ENCODE measurements at places on chromosomes 1 and 21.

DNA sequence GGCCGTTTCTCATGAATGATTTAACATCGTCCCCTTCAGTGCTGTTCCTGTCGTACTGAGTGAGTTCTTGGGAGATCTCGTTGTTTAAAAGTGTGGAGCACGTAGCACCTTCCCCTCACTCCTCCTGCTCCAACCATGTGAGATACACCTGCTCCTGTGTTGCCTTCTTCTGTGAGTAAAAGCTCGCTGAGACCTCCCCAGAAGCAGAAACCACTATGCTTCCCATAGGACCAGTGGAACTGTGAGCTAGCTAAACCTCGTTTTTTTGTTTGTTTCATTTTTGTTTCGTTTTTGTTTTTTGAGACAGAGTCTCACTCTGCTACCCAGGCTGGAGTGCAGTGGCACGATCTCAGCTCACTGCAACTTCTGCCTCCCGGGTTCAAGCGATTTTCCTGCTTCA is 198.6 kb downstream of the NCAM2 start:
- no peak for DNase-seq

DNA sequence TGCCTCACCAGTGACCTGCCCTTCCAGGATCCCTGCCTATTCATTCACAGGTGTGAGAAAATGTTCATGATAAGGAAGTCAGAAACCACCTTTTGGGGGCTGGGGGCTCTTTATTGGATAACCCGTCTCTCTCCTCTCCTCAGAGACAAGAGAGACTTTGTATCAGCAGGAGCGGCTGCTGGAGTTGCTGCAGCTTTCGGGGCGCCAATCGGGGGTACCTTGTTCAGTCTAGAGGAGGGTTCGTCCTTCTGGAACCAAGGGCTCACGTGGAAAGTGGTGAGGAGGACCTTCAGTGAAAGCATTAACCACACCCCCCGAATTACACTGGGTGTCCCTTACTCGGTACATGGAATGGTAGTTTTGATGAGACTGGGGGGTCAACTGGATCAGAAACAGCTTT is 20.6 kb downstream of the NPPA start:
- DNase-seq = no peak

- DNase-seq = peak; percentile 16
These were observed 189.7 kb downstream of the FGGY start for GRCh38 chr1:59486615-59487014.

DNA sequence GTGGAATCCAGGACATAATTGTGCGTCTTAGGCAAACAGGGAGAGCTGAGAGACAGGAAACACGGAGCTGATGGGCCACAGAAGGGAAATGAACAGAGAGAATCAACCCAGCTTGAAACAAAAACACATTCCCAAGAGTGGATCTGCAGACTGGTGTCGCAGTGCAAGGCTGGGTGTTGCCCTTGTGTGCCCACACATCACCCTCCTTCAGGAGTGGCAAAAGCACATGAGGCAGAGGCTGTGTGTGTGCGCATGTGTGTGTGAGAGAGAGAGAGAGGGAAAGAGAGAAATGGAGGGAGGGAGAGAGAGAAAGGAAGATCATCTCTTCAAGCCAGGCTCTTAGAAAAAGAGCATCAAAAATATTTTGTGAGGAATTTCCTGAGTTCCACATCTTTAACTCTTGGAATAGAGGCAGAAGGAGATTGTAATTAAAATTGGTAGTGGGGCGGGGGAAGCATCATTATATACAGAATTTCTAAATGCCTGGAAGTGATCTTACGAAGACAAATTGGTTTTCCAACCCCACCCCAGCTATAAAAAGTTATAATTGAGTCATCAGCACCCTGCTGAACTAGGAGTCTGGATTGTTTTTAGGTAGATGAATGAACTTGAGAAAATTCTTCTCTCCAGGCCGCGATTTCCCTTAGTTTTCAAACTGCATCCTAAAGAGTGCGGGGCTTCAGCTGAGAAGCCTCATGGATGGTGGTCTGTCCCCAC is 480.7 kb downstream of the NPHP4 start:
- DNase-seq = no peak

- no peak for DNase-seq
These were observed 307.4 kb upstream of the ADGRL2 start for GRCh38 chr1:81493102-81493869.

DNA sequence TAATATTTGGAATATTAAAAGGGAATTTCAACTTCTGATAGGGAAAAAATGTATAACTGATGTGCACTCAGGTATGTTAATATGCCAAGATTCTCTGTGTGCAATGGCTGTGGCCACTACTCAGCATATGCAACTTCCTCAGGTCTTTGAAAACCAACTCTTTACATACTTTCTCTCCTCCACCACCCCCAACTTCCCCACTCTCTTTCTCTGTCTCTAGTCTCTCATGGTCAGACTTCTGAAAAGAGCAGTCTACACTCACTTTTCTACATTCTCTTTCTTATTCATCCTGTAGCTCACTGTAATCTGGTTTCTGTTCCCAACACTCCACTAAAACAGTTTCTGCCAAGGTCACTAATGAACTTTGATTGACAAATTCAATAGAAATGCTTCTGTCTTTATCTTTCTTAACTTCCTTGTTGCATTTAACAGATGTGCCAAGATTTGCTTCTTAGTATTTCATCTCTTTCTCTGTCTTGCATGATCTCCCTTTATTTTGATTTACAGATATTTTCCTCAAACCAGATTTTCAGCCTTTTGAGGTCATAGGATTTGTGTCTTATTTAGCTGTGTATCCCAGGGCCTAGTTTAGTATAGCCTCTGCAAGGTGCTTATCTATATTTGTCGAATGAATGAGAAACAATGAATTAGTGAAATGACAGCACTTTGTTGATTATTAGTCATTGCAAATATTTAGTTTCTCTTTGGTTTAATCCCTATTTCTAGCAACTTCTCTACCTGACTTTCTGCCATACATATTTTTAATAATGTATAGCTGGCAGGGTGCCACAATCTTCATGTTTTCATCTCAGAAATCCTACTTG is 168.9 kb downstream of the LMO4 start:
- no peak for DNase-seq

GRCh38 chr1:232132572-232132971 is 497.4 kb downstream of the SIPA1L2 start:
- no peak for DNase-seq

DNA sequence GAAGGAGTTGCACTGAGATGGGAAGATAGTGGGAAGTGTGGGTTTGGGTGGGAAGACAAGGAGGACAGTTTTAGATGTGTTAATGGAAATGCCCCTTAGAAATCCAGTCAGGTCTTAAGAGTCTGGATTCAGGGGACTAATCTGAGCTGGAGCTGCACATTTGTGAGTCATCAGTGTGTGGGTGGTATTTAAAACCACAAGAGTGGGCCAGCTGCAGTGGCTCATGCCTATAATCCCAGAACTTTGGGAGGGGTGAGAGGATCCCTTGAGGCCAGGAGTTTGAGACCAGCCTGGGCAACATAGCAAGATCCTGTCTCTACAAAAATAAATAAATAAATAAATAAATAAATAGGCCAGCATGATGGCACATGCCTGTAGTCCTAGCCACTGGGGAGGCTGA is 40.9 kb upstream of the SLC6A9 start:
- peak; percentile 98 for DNase-seq

GRCh38 chr1:173421789-173422188 is 55.3 kb upstream of the PRDX6 start:
- DNase-seq = no peak

DNA sequence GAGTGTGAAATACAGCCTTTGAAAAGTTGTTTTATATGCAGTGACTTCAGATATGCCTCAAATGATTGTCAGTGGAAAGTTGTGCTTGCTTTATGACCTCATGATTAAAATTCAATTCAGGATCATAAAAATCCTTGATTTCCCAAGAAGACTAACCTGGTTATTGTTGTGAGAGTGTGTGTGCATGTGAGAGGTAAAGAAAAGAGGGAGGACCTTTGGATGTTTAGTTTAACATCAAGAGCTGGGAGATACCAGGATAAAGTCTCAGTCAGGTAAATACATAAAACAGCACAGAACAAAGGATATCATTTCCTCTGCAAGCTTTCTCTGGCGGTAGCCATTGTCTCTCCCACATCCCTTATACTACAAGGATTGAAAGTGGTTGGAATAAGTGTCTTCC is 14.4 kb downstream of the BTBD8 start:
- no peak for DNase-seq

GRCh38 chr21:46527801-46528200 is 69.1 kb downstream of the DIP2A start:
- no peak for DNase-seq

GRCh38 chr1:196858811-196859210 is 29.0 kb upstream of the CFHR4 start:
- DNase-seq = no peak

DNA sequence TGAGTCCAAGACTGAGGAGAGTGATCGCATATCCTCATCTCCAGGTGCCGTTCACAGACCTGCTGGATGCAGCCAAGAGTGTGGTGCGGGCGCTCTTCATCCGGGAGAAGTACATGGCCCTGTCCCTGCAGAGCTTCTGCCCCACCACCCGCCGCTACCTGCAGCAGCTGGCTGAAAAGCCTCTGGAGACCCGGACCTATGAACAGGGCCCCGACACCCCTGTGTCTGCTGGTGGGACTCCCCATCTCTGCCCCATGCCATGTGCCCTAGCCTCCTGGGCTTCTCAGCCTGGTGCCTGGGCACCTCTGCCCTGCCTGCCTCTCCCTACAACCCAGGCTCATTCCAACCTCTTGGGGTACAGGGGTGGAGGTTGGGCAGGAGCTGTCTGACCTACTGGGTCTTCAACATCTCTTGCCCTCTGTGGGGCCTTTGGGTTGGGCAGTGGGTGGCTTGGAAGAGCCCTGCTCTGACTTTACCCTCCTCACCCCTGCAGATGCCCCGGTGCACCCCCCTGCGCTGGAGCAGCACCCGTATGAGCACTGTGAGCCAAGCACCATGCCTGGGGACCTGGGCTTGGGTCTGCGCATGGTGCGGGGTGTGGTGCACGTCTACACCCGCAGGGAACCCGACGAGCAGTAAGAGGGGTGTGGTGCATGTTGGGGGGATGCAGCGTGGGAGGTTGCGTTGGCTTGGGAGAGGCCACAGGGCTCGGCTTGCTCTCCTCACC is 7.2 kb downstream of the AMPD2 start:
- no peak for DNase-seq

DNA sequence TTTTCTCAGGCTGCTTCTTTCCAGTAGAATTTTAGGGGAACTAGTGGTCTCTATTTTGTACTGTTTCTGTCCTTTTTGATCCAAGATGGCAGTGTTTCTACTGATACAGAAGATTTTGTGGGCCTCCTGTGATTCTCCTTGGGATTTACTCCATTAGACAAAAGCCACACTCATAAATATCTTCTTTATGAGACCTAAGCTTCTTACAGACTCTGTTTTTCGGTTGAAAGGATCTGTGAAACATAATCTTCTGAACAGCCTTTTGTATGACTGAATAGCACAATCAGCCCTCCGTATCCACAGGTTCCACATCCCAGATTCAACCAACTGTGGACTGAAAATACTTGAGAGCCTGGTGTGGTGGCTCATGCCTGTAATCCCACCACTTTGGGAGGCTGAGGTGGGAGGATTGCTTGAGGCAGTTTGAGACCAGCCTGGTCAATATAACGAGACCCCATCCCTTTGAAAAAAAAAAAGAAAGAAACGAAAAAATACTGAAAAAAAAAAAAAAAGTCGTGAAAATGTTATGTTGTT is 10.8 kb upstream of the PSMD4 start:
- DNase-seq = no peak

- no peak for DNase-seq
These were observed 37.5 kb downstream of the TRAPPC10 start for GRCh38 chr21:44049606-44050005.

DNA sequence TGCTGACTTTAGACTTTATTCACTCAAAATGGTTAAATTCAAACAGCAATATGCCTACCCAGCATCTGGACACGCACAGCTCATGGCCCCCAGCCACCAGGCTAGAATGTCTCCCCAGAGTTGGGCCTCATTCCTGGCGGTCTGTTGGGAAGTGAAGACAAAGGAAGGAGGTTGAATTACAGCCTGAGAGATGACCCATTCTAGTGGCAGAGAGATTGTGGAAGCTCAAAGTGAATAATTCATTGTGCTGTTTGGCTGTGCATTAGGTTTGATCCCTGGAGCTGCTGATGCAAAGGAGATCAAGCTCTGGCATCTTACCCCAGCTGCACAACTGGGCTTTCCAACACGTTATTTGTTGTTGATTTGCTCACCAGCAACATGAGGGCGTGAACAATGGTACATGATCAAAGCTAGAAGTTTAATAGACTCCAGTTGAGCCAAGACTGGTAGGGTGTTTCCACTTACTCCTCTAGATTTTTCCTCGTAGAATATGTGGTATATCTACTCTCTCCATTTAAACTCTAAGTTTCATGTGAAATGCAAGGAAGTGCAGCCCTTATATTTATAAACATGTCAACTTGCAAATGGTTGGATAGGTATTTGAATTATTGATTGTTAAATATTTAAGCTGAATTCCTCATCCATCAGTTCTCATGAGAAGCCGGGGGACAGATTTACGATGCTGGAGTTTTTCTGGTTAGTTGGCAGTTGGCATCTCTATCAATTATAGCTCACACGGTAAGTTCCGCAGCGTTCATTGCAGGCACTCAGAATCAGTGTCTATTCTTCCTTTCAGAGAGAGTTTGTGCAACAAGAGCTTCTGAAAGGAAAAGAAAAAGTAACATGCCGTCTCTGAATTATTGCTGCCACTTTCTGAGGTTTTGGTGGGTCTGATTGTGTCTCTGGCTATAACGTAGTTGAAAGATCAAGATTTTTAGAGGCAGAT is 222.7 kb downstream of the TM2D1 start:
- DNase-seq = no peak

DNA sequence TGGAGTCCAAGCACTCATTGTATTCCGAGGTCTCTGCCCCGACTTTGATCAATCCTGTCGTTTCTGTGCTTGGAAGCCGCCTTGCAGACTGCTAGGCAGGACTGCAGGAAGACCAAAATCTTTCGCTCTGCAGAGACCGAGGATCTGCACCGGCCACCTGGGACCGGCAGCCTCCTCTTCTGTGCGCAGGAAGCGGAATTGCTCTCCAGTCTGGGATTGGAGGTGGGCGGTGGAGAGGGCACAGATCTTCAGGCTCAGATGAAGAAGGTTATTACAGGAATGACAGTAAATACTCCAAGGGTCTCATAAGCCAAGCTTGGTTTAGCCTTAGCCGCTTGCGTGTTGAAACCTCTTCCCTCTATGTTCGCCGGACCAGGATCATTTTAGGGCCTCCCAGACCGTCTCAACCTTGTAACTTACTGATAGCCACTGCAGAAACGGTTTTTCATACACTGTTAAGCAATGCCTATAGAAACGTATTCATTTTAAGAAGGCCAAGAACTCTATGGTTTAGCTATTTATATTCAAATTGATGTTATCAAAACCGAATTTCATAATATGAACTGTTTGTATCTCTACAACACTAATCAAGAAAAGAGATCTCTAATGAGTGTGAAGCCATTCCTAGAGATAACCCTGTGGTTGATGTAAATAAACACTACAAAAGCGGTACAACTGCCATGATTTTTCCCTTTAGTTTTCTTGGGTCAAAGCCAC is 1.1 kb downstream of the MIA3 start:
- DNase-seq = peak; percentile 29

GRCh38 chr1:4019606-4020331 is 119.7 kb upstream of the C1orf174 start:
- DNase-seq = no peak

Data from IMR-90 (cell line).